ENCODE measurements at places on chromosomes 1 and 21.

DNA sequence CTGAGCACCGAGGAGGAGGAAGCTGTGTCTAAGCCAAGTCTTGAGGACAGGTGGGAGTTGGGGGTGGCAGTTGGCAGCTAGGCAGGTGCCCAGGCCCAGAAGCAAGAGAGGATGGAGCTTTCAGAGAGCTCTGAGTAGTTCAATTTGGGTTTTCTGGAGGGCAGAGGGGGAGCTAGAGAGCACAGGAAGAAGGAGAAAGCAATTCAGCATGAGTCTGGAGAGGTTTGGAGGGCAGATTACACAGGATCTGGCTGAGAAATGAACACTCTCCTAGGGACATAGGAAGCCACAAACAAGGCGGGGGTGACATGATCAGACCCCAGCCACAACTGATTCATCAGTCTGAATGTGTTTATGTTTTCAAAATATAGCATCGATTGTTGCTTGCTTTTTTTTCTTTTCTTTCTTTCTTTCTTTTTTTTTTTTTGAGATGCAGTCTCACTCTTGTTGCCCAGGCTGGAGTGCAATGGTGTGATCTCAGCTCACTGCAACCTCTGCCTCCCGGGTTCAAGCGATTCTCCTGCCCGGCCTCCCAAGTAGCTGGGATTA, 23.8 kb downstream of the PTPRF start:
- peak; percentile 29 for DNase-seq

- no peak for DNase-seq
Observed at GRCh38 chr1:1461721-1462317, 9.7 kb upstream of the ATAD3B start.

- no peak for DNase-seq
Observed at GRCh38 chr1:196002906-196003305, 605.3 kb downstream of the KCNT2 start.

GRCh38 chr1:170634824-170635410, 29.0 kb upstream of the PRRX1 start:
- no peak for DNase-seq

DNA sequence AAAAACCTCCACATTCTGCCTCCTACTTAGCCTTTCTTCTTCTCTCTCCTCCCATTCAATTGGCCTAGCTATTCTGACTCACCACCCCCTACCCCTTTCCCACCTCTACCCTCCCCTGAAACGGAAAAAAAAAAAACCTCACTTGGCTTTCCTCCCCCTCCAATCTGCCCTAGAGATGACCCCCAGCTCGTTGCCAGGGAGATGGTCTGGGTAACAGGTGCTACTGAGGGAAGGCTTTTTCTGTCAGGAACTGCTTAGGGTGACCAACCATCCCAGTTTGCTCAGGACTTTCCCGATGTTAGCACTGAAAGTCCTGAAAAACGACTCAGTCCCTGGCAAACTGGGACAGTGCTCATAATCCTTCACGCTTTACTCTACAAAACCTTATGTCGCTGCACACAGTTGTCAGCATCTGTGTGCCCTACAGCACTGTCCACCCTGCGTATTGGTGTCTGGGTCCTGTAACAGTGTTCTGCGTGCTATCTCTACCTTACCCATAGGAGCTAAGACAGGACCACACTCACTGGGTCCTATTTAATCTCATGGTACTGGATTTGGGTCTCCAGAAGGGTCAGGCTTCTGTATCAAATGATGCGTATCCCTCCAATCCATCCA, 7.7 kb upstream of the CADM3 start:
- no peak for DNase-seq

- no peak for DNase-seq
Observed at GRCh38 chr1:109876617-109877316, 33.9 kb upstream of the CSF1 start.

DNA sequence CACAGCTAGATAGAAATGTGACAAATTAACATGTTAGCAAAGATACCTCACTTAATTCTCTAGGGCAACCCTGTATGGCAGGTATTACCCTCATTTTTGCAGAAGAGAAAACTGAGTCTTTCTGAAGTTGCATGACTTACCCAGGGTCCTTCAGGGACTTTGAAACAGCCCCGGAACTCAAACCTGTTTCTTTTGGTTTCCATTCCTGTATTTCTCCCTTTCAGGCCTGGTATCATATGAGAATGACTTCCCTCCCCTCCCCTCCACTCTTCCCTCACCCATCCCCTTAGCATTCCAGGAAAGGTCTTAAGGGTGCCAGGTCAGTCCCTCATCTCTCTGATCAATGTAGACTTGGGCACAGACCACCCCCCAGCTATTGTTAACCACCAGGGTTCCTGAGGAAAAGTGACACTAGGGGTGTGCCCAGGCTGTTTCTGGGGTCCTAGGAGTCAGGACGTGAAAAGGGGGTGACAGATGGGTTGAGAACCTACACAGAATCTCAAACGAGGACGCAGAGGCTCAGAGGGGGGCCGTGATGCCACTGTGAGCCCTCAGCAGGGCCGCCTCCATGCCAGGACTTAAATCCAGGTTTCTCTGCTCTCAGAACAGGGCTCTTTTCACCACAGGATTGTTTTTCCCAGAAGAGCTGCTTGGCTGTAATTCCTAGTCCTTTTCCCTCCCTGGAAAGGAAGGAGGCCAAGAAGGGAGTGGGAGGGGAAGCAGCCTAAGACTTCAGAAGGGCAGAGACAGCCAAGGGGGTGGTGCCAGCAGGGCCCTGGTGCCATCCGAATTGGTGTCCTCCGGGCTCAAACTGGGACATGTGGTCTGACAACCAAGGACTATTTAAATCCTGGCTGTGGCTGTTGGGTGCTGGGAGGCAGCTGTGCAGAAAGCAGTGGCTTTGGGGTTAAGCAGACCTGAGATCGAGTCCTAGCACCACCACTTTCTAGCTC, 2.1 kb upstream of the WASF2 start:
- DNase-seq, result no peak

GRCh38 chr1:26696654-26697430, 1.0 kb downstream of the ARID1A start:
- peak; percentile 75 for DNase-seq

DNA sequence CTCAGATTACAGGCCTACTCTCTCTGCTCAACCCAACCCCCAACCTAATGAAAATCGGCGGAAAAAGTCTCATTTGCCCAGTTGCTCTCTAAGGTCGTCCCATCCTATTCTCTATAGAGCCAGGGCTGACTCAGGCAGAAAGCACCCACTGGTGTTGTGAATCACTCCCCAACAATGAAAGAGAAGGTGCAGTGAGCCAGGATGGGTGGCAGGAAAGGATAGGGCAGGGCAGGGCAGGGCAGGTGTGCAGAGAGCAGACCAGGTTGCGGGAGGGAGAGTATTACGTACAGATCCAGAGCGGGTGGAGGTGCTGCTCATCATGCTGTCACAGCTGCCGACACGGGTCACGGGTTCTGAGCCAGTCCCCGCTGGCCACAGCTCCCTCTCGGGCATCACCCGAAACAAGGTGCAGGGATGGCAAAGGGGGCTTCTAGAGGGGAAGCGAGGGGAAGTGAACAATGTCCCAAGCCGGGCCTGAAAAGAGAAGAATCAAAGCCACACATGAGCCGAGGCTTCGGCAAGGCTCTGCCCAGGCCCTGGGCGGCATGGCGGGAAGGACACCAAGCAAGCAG, 5.3 kb downstream of the C1orf116 start:
- no peak for DNase-seq

DNA sequence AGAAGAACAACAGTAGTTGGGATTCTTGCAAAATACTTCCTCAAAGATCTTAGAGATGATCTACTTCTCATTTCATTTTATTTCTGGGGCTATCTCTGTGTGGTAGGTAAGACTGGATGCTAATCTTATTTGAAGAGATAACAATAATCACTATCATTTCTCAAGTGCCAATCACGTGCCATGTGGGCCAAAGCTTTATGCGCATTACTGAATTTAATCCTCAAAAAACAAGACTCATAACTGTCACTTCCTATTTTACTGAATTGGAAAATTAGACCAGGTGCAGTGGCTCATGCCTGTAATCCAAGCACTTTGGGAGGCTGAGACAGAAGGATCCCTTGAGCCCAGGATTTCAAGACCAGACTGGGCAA, 121.7 kb downstream of the KCNN3 start:
- no peak for DNase-seq

GRCh38 chr1:34101151-34101550, 63.9 kb downstream of the CSMD2 start:
- DNase-seq, result no peak

DNA sequence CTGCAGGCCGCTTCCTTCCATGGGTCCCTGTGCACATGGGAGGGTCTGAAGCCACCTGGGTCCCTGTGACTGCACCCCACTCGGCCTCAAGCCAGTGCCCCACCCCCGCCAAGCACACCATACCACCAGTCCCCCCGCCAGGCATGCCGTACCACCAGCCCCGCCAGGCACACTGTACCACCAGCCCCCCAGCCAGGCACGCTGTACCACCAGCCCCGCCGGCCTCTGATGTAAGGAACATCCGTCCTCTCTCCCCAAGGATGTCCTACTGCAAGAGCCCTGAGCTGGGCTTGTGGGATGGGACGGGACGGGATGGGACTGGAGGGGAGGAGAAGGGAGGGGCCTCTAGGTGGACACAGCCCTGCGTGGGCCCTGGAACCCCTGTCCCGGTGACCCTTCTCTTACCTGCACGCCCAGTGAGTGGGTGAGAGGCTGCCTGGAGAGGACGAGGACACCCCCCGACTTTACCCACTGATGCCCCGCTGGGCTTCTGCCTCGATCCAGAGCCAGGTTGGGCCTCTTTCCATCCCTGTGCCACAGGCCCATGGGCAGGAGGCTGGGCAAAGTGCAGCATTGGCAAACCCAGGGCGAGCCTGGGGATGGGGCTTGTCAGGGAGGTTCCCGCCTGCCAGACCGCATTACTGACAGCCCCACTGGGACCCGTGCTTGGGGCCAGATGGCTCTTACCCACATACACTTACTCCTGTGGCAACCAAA, 40.8 kb upstream of the COL6A1 start:
- no peak for DNase-seq

- no peak for DNase-seq
Observed at GRCh38 chr1:148160343-148161052, 8.4 kb upstream of the NBPF11 start.

GRCh38 chr1:100213141-100213540, 35.1 kb upstream of the LRRC39 start:
- no peak for DNase-seq

DNA sequence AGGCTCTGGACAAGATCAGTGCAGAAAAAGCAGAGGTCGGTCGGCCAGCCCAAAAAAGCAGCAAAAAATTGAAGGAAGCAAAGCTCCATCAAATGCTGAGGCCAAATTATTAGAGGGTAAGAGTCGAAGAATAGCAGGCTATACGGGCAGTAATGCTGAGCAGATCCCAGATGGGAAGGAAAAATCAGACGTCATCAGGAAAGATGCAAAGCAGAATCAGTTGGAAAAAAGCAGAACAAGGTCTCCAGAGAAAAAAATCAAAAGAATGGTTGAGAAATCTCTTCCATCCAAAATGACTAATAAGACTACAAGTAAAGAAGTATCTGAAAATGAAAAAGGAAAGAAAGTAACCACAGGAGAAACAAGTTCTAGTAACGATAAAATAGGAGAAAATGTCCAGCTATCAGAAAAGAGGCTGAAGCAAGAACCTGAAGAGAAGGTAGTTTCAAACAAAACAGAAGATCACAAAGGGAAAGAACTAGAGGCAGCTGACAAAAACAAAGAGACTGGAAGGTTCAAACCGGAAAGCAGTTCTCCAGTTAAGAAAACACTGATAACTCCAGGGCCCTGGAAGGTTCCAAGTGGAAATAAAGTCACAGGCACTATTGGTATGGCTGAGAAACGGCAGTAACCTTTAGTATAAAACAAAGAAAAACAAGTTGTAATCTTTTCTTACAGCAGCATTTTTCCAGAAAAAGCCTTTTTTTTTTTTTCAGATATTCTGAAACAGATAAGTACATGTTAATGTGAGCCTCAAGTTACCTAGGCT, 75.7 kb downstream of the PHTF1 start:
- DNase-seq, result no peak

DNA sequence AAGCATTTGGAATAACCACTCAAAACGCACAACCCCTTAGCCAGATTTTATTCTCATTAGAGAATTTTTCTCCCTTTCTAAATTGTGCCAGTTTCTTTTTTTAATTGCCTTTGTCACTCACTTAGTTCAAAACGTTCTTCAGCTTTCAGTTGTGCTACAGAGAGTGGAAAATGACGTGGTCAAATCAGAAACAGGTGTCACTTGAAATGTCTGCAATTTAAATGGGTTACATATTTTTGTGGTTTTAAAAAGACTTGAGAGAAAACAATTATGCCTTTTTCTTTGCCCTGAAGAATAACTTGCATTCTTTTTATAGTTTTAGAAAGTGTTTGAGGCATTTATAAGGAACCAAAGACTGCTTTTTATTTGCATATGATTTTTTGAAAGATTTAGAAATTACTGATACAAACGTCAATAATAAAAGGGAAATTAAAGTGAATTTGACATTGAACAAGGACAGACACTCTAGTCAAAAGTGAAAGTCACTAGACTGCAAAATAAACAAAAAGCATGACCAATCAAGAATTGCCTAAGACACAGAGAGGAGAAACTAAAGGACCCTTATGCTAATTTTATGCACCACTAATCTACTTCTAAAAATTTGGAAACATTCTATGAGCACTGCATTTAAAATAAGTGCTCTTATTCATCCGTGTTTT, 191.0 kb downstream of the TPR start:
- no peak for DNase-seq

GRCh38 chr1:30670240-30671060, 52.9 kb downstream of the MATN1 start:
- DNase-seq, result no peak

DNA sequence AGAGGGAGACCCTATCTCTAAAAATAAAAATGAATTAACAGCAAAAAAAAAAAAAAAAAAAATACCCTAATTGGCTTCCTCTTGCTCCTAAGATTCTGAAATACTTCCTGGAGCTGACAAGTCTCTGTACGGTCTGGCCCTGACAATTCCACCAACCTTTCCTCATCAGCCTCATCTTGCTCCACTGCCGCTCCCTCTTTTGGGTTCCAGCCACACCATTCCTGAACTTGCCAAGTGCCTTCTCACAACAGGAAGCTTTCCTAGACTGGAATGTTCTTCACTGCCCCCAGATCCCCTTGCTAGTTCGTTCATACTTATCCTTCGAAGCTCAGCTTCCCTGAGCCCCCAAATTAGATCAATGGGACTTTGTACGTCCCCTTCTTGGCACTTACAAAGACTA, 37.0 kb downstream of the AKNAD1 start:
- no peak for DNase-seq

DNA sequence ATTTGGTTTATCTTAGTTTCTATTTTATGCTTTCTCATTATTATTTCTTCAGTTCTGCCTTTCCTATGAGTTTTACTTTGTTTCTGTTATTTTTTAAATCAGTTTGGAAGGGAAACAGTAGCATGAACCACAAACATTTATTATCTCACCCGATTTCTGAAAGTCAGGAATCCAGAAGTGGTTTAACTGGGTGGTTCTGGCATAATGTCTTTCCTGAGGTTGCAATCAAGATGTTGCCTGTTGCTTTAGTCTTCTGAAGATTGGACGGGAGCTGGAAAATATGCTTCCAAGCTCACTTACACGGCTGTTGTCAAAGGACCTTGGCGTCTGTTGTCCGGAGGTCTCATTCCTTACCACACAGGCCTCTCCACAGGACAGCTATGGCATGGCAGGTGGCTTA, 50.4 kb downstream of the SNRPE start:
- no peak for DNase-seq

DNA sequence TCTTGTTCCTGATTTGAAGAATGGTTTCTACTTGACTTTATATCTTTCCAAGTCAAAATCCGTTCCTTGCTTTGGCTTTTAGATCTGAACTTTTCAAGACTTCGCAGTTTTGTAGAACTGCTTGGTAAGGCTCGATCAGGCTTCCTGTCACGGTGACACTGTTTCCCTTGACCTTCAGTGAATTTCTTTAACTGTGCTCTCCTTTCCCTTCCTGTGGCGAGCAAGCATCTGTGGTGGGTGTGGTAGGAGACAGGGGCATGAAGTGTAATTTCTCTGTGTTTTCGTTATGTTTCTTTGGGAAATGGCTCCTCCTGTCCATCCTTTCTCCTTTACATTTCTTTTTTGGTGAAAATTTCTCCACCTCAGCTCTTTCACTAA, 10.4 kb downstream of the STYXL2 start:
- DNase-seq, result no peak

Data from CD4-positive, alpha-beta T cell treated with Interleukin-12 subunit alpha and Interleukin-12 subunit beta, for 1 hour (primary cell).